Activated naive CD4-positive, alpha-beta T cell treated with anti-CD3 and anti-CD28 coated beads, Interleukin-2, amount 10 ng/mL, durations not matched to agents 5 hours and 36 hours (primary cell): ENCODE measurements at places on chromosomes 12 and 14. TPM values are rescaled to one million over a fixed set of nuclear protein-coding genes. Genes with fewer than 3 reads are reported as not detected.

FOXM1 gene
- 81.1 TPM for total RNA-seq

PTPRB gene
- total RNA-seq, result not detected

MIPOL1 gene
- total RNA-seq, result not detected

MFAP5 gene
- not detected for total RNA-seq

RERGL gene
- total RNA-seq, result not detected

SERPINA1 gene
- 0.14 TPM for total RNA-seq

RPS6KL1 gene
- total RNA-seq, result 7.6 TPM

GLI1 gene
- total RNA-seq, result 1.5 TPM

IL26 gene
- total RNA-seq, result not detected

CBLN3 gene
- total RNA-seq, result 4.5 TPM

KLRC3 gene
- 0.30 TPM for total RNA-seq

WNT1 gene
- total RNA-seq, result 0.72 TPM

PCK2 gene
- total RNA-seq, result 54.5 TPM

SYCP3 gene
- total RNA-seq, result 0.43 TPM

CLEC4E gene
- not detected for total RNA-seq

FAM234B gene
- total RNA-seq, result 4.0 TPM

KLHL33 gene
- total RNA-seq, result 0.13 TPM

C12orf56 gene
- total RNA-seq, result 0.13 TPM

ARMH4 gene
- not detected for total RNA-seq

RTL1 gene
- not detected for total RNA-seq

BCL7A gene
- 9.7 TPM for total RNA-seq

ART4 gene
- not detected for total RNA-seq

C14orf180 gene
- total RNA-seq, result not detected

SMIM41 gene
- not detected for total RNA-seq

RALGAPA1 gene
- total RNA-seq, result 37.2 TPM

NEUROD4 gene
- not detected for total RNA-seq

METTL1 gene
- total RNA-seq, result 16.0 TPM

ALKBH2 gene
- total RNA-seq, result 12.8 TPM

OR10G3 gene
- total RNA-seq, result not detected

BDKRB2 gene
- total RNA-seq, result not detected

FBXW8 gene
- total RNA-seq, result 14.6 TPM

NTF3 gene
- not detected for total RNA-seq

MDGA2 gene
- total RNA-seq, result not detected

PIGH gene
- total RNA-seq, result 18.0 TPM

TAS2R20 gene
- 1.4 TPM for total RNA-seq

KRT83 gene
- total RNA-seq, result not detected

PIP4K2C gene
- 18.3 TPM for total RNA-seq

ZFHX2 gene
- 0.53 TPM for total RNA-seq

GLIPR1L2 gene
- total RNA-seq, result not detected

PRKAG1 gene
- 61.5 TPM for total RNA-seq

AGAP2 gene
- total RNA-seq, result 66.7 TPM

PPP2R5C gene
- 357 TPM for total RNA-seq

GALNT4 gene
- 16.3 TPM for total RNA-seq

PRB2 gene
- not detected for total RNA-seq

FGF23 gene
- total RNA-seq, result not detected

MBIP gene
- 20.5 TPM for total RNA-seq

TTC6 gene
- total RNA-seq, result not detected

OR6C70 gene
- not detected for total RNA-seq

TAS2R42 gene
- total RNA-seq, result not detected

BMAL2 gene
- total RNA-seq, result 12.1 TPM

POU6F1 gene
- 5.8 TPM for total RNA-seq

SERPINA4 gene
- total RNA-seq, result not detected

GPRC5D gene
- total RNA-seq, result 0.99 TPM

TCL1B gene
- not detected for total RNA-seq

LMNTD1 gene
- not detected for total RNA-seq
